T-helper 2 cell (primary cell): ENCODE measurements at places on chromosomes 12 and 14.

GRCh38 chr14:74217672-74218448 lies 21.4 kb upstream of the VSX2 start:
- DNase-seq, result peak; percentile 76

DNA sequence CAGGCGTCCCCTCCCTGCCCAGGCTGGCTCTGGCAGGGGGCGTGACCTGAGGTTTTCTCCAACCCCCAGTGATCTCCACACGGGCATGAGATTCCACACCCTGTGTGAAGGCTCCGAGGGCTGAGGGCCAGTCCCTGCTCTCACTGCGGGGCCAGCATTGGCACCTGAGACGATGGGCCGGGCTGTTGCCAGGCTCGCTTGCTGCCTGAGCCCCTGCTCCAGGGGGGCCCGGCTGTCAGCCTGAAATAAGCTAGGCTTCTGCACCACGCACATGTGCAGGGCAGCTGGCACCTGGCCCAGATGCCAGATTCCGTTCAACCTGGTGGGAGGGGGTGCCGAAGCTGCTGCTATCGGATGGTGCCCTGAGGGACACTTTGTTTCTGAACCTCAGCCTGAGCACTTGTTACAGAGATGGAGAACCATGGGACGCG lies 196.5 kb upstream of the PRMT8 start:
- no peak for DNase-seq

- no peak for DNase-seq
These were observed 966.2 kb downstream of the NRXN3 start for GRCh38 chr14:79136071-79137044.

- DNase-seq, result no peak
These were observed 112.1 kb upstream of the OVCH1 start for GRCh38 chr12:29609431-29610215.
